ENCODE measurements at places on chromosomes 7 and 10. TPM values are rescaled to one million over a fixed set of nuclear protein-coding genes. Genes with fewer than 3 reads are reported as not detected.
A peak's percentile ranks its signal among the peaks of the same experiment; 100 is the strongest.

Gene CTNNA3
- 0.32 TPM for total RNA-seq

Gene TPK1
- total RNA-seq = 1.5 TPM

Gene ARL4A
- total RNA-seq = 7.3 TPM

Gene GBX1
- not detected for total RNA-seq

Gene MORN4
- 4.4 TPM for total RNA-seq

- H3K27me3 ChIP-seq = no peaks in the 10 kb centered on the region
- DNase-seq = no peak
- no peak overlapping the region for H3K27ac ChIP-seq
- H3K4me3 ChIP-seq = no peak overlapping the region
- H3K36me3 ChIP-seq = no peaks in the 10 kb centered on the region
- H3K4me1 ChIP-seq = peaks cover 27% of the 10 kb centered on the region
These were observed 122.5 kb downstream of the HIPK2 start for GRCh38 chr7:139655305-139655704.

DNA sequence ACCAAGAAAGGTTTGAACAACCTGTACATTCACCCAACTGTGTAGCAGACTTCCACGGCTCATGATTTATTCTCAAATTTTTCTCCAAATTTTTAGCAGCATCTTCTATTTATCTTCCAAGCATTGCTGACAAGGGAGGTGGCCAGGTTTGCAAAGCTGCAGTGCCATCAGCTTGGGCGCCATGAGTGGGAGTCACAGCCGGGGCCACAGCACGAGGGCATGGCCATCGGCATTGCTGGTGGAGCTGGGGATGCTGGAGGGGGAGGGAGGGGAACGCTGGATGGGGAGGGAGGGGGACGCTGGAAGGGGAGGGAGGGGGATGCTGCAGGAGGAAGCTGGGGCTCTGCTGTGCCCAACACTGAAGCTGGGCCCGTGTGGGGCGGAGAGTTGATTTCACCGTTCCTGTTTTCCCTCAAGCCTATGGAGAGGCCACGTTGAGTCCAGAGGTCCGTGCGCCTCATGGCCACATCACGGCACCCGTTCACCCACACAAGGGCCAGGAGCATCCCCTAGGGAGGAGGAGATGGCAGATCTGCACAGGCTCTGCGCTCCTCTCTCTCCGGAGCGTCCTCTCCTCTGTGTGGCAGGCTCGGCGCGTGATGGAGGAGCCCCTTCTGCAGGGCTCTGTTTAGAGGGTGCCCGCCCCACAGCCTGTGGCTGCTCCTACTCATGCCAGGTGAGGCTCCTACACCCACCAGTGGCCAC is 520.2 kb downstream of the DNAJB6 start:
- H3K4me1 ChIP-seq = no peaks in the 10 kb centered on the region
- H3K27ac ChIP-seq = no peak overlapping the region
- no peaks in the 10 kb centered on the region for H3K36me3 ChIP-seq
- no peaks in the 10 kb centered on the region for H3K27me3 ChIP-seq
- DNase-seq = no peak
- H3K4me3 ChIP-seq = no peak overlapping the region

DNA sequence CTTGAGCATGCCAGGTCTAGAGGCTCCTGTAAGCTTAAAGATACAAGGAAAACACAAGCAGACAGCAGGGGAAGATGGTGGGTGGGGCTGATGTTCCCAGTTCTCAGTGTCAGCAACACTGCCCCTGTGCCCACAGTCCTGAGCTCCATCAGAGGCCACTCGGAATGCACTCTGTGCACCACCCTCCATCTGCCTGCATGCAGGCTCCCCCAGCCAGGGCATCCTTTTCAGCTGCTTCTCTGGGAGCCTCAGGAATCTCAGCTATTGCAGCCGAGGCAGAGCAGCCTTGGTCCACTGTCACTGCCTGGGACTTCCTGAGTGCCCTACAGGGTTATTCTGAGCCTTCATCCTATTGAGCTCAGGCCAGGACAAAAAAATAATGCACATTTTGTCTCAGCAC is 22.2 kb downstream of the LBX1 start:
- DNase-seq = no peak
- no peaks in the 10 kb centered on the region for H3K4me1 ChIP-seq
- H3K27ac ChIP-seq = no peak overlapping the region
- no peaks in the 10 kb centered on the region for H3K36me3 ChIP-seq

DNA sequence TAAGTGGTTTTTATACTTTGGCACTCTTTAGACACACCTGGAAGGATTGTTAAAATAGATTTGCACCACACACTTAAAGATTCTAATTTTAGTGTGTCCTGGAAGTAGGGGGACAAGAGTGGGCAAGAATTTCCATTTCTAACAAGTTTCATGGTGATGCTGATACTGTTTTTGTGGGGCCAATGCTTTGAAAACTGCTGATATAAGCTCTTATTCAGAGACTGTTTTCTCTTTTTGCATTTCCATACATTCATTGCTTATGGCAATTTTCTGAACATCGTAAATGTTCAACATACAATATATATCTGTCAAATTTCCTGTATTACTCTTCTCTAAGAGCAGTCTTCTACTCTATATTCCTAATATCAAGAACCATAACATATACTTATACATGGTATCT is 79.0 kb downstream of the TFEC start:
- DNase-seq = no peak
- H3K4me3 ChIP-seq = no peak overlapping the region
- H3K4me1 ChIP-seq = no peaks in the 10 kb centered on the region
- no peak overlapping the region for H3K27ac ChIP-seq
- no peaks in the 10 kb centered on the region for H3K36me3 ChIP-seq

- no peaks in the 10 kb centered on the region for H3K36me3 ChIP-seq
- no peaks in the 10 kb centered on the region for H3K27me3 ChIP-seq
- H3K27ac ChIP-seq = no peak overlapping the region
- H3K4me1 ChIP-seq = no peaks in the 10 kb centered on the region
These were observed 107.2 kb downstream of the ARHGAP21 start for GRCh38 chr10:24616536-24616935.

DNA sequence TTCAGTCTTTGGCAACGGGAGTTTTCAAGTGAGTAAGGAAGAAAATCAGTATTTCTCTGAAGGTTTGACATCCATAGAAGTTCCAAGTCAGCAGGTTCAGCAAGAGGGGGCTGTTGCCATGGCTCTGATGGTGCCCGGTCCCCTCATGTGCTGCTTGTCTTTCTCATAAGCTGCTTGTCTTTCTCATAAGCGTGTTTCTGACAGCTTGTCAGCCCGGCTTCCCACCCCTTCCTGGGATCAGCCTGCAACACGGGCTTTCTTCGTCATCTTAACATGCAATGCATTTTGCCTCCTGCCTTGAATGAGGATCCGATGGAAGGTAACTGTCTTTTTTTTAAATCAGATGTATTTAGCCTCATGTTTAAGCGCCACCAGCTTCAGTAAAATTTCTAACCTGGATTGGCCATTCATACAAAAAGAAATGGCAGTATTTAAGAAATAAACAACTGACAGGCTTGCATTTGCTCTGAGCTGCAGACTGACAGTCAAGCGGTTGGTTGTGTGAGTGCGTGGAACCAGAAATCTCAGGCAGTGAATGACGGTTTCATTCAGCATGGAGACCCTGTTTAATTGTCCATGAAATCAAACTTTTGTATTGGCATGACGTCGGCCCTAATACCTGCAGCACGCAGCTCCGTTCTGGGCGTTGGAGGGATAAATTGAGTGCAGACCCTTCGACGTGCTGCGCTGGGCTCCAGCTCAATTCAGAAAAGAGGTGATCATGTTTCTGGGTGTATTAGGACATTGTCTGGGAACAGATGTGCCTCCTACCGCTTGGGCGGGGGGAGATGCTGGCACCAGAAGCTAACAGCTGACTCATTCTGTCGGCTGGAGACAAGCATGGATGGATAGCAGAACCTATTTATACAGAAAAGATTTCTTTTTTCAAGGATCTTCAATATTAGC is 454.7 kb upstream of the FOXK1 start:
- no peaks in the 10 kb centered on the region for H3K4me1 ChIP-seq
- DNase-seq = no peak
- H3K36me3 ChIP-seq = no peaks in the 10 kb centered on the region
- no peaks in the 10 kb centered on the region for H3K27me3 ChIP-seq

- H3K27ac ChIP-seq = no peak overlapping the region
- no peak for DNase-seq
- no peaks in the 10 kb centered on the region for H3K4me1 ChIP-seq
- H3K36me3 ChIP-seq = no peaks in the 10 kb centered on the region
These were observed 52.8 kb downstream of the LSMEM1 start for GRCh38 chr7:112533591-112533990.

- H3K4me1 ChIP-seq = no peaks in the 10 kb centered on the region
- H3K27me3 ChIP-seq = no peaks in the 10 kb centered on the region
- no peak overlapping the region for H3K27ac ChIP-seq
- DNase-seq = no peak
These were observed 148.1 kb upstream of the PLXDC2 start for GRCh38 chr10:19668116-19668515.

DNA sequence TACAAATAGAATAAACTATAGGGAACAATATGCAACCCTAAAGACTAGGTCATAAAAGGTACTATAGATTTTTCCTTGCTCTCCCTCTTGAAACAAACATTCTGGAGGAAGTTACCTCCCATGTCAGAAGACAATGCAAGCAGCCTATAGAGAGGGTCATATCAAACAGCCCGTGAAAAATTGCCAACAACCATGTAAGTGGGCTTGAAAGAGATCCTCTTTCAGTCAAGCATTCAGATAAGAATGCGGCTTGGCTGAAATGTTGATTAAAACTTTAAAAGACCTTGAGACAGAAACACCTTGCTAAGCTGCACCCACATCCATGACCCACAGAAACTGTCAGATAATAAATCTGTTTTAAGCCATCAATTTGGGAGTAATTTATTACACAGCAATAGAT is 526.6 kb upstream of the GHITM start:
- no peaks in the 10 kb centered on the region for H3K4me1 ChIP-seq
- H3K27me3 ChIP-seq = no peaks in the 10 kb centered on the region
- H3K4me3 ChIP-seq = no peak overlapping the region
- no peak for DNase-seq

DNA sequence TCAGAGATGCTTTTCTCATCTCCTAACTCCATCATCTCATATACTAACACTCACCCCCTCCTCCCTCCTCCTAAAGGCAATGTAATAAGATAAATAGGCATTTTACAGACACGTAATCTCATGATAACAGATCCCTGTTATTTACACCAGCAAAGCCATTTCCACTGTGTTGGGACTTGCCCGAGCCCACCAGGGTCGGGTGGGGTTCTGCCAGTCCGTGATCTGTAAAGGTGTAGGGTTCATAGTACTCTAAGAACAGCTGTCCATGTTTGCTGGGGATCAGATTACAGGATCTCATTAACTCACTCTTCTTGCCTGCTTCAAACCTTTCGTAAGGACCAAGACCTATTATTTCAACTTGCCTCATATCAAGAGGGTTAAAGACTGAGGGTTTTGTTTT is 172.4 kb downstream of the FZD1 start:
- H3K27me3 ChIP-seq = no peaks in the 10 kb centered on the region
- no peaks in the 10 kb centered on the region for H3K4me1 ChIP-seq
- H3K4me3 ChIP-seq = no peak overlapping the region
- no peaks in the 10 kb centered on the region for H3K36me3 ChIP-seq
- H3K27ac ChIP-seq = no peak overlapping the region

DNA sequence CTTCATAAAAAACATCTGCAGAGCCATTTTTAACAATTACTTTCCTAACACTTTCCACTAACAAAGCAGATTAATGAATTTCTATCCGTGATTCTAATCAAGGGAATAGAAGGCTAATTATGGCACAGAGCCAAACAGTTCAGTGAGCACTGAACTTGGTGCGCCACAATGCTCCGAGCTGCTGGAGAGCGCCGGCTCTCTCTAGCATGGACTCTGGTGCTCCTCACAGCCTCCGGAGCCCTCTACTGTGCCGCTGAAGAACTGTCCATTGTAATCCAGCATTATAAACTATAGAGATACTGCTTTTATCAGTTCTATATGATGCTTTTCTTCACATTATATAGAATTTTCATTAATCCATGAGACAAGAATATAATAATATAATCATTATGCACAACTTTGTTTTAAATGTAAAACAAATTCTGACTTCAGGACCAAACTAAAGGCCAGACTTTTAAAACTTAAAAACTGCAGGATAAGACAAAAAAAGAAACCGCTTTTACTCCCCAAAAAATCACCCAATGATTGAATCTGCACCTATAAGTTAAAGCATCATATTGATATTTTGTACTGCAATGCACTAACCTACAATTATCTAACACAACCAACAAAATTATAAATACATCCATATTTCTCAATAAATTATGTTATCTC is 123.6 kb downstream of the RNF32 start:
- DNase-seq = peak; percentile 47
- no peaks in the 10 kb centered on the region for H3K36me3 ChIP-seq
- H3K27me3 ChIP-seq = no peaks in the 10 kb centered on the region
- H3K4me3 ChIP-seq = no peak overlapping the region

DNA sequence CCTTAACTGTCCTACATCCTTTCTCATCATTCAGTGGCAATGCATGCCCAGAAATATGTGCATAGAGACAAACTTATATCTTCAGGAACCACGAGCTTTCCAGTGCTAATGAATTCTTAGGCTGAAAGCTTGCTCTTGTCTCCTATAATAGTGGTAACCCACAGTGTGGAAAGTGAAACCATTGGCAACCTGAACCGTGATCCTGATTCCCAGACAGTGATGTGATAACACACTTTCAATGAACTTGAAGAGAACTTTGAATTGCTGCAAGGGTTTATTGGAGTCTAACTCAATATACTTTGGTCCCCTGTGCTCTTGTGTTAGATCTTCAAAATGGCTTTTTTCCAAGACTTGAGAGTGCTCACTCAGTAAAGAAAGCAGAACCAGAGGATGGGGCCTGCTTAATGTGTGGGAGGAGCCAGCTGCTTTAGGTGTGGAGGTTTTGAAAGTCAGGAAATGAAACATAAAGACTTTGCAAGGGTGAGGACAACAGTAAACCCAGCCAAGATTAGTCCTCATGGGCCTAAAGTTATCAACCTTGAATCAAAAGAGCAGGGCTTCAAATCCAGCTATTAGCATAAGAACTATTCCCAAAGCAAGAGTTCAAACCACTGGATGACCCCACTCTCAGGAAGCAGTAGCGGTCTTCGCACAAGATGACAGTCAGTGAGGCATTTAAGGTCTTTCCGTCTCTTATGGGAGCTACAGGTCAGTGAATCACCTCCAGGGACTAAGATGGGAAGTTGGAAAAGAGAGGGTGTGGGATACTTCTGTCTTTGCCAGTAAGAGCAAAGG is 332.4 kb upstream of the NRP1 start:
- no peaks in the 10 kb centered on the region for H3K36me3 ChIP-seq
- no peaks in the 10 kb centered on the region for H3K4me1 ChIP-seq
- no peaks in the 10 kb centered on the region for H3K27me3 ChIP-seq
- no peak overlapping the region for H3K4me3 ChIP-seq

- H3K27me3 ChIP-seq = no peaks in the 10 kb centered on the region
- no peaks in the 10 kb centered on the region for H3K36me3 ChIP-seq
- H3K4me1 ChIP-seq = no peaks in the 10 kb centered on the region
- no peak overlapping the region for H3K27ac ChIP-seq
- DNase-seq = no peak
These were observed 14.8 kb downstream of the ZNF33A start for GRCh38 chr10:38025283-38025682.

All from pancreas (tissue), 10 donors.